ENCODE measurements at places on chromosomes 1 and 21. TPM values are rescaled to one million over a fixed set of nuclear protein-coding genes. Genes with fewer than 3 reads are reported as not detected.
A peak's percentile ranks its signal among the peaks of the same experiment; 100 is the strongest.

DNA sequence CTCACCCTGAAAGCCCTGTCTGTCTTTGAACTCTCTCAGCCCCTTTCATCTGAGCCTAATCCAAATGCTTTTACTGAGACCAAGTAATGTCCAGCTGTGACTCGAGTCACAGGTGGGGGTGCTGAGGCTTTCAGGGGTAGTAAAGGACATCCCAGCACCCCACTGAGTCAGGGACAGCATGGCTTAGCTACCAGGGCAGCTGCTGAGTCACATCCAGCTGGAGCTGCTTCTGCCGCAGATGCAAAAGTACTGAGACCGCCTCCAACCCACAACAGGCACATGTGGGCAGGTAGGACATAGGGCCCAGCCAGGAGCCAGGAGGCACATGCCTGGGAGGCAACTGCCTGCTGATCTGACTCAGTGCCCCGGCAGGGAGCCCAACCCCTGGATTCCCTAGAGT, 6.7 kb upstream of the VSIG8 start:
- DNase-seq: peak; percentile 86

Gene SPATA46
- total RNA-seq: not detected

DNA sequence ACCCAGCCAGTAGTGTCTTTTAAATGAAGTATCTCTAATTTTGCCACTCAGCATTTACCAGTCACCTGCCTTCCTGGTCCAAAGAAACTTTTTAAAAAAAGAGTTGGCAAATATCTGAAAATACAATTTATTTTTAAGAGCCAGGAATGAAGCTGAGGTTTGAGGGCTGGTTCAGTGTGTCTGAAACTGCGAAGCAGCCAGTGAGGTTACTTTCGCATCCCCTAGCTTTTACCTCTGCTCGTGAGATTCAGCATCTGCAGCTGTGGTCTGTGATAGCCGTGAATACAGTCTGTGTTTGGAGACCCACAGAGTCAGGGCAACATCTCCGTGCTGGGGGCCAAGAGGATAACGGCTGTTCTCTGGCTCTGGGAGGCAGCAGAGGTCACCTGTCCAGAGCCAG, 21.3 kb upstream of the KCNAB2 start:
- DNase-seq: no peak

DNA sequence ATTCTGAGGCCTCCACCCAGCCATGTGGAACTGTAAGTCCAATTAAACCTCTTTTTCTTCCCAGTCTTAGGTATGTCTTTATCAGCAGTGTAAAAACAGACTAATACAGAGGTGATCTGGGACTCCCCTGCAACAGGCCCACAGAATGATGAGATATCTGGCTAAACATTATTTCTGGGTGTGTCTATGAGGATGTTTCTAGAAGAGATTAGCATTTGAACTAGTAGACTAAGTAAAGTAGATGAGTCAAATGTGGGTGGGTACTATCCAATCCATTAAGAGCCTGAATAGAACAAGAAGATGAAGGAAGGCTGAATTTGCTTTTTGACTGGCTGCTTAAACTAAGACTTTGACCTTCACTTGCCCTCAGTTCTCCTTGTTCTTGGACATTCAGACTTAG, 396.5 kb upstream of the LRRC7 start:
- no peak for DNase-seq

DNA sequence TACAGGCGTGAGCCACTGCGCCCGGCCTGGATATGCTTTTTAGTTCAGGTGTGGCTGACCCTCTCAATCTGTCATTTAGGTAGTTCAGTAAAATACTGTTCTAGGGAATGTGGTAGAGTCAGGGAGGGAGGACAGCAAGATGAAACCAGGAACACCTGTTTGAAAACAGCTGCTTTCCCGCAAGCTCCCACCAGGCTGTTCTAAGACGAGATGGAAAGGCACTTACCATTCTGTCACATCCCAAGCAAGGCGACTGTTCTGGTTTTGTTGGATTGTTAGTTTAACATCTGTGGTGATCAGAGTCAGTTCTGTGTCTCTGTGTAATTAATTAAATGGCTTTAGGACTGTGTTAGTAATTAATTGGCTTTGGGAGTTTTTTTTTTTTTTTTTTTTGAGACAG, 2.9 kb downstream of the CHAF1B start:
- no peak for DNase-seq

DNA sequence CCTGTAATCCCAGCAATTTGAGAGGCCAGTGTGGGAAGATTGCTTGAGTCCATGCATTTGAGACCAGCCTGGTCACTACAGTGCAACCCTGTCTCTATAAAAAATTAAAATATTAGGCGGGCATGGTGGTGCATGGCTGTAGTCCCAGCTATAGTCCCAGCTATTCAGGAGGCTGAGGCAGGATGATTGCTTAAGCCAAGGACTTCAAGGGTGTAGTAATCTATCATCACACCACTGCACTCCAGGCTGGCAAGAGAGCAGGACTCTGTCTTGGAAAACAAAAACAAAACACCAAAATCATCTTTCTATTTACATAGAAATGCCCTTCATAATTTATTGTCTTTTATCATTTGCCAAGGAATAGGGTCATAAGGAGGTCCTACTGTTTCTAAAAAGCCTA, 1274.1 kb upstream of the NCAM2 start:
- no peak for DNase-seq

Gene FPGT
- total RNA-seq: 23.6 TPM

- no peak for DNase-seq
Measured at GRCh38 chr1:178165196-178165595, 71.3 kb downstream of the RASAL2 start.

DNA sequence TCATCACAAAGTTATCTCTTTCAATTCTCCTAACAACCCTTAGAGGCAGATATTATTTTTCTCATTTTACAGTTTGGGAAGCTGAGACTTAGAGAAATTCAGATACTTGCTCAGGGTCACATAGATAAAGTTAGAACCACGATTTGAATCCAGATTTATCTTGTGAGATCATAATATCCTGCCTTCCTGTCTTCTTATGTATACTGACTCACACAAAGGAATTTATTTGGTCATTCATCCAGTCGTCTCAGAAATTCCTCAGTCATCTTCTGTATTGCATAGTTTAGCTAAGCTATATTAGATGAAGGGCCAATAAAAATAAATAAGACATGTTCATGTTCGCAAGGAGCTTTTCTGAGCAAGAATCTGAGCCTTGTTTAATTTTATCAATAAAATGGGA, 35.8 kb upstream of the RUNX1 start:
- DNase-seq: peak; percentile 99

Gene FAM78B
- 0.28 TPM for total RNA-seq

- DNase-seq: peak; percentile 55
Measured at GRCh38 chr1:24850328-24850920, 79.7 kb downstream of the RUNX3 start.

Gene EFNA1
- total RNA-seq: 0.28 TPM

DNA sequence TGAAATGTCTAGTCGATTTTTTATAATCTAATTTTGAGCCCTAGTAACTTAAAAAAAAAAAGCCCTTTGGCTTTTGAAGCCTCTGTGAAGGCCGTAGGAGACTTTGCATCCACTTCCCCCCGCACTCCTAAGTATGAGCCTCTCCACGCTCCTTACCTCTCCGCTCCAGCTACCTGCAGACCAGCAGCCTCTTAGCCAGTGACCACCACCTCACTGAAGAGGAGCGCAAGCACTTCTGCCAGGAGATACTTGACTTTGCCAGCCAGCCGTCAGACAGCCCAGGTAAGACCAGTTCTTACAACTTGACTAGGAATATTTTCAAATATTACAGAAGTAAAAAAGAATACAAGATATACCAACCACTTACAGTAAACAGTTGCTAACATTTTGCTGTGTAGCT, 27.4 kb upstream of the PWP2 start:
- no peak for DNase-seq
